ENCODE measurements at places on chromosomes 7 and 10. TPM values are rescaled to one million over a fixed set of nuclear protein-coding genes. Genes with fewer than 3 reads are reported as not detected.

- DNase-seq: no peak
Observed at GRCh38 chr7:45239486-45239885, 81.9 kb downstream of the RAMP3 start.

GRCh38 chr7:148291799-148292198 is 298.8 kb upstream of the C7orf33 start:
- no peak for DNase-seq

GRCh38 chr10:102421507-102421756 is 796 bp downstream of the FBXL15 start:
- no peak for DNase-seq

TAS2R4 gene
- polyA plus RNA-seq: 2.0 TPM

DNA sequence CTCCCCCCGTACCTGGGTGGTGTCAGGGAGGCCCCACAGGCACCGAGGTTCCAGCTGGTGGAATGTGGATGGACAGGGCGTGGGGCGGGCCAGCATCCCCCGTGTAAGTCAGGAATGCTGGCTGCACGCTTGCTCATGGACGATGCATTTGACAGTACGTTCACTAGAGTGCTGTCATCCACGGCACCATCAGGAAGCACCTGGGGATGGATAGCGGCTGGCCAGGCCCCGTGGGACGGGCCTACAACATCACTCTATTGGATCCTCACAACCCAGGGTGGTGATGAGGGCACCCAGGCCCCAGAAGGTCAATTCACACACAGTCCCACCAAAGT is 63.6 kb downstream of the INSIG1 start:
- DNase-seq: no peak

DNA sequence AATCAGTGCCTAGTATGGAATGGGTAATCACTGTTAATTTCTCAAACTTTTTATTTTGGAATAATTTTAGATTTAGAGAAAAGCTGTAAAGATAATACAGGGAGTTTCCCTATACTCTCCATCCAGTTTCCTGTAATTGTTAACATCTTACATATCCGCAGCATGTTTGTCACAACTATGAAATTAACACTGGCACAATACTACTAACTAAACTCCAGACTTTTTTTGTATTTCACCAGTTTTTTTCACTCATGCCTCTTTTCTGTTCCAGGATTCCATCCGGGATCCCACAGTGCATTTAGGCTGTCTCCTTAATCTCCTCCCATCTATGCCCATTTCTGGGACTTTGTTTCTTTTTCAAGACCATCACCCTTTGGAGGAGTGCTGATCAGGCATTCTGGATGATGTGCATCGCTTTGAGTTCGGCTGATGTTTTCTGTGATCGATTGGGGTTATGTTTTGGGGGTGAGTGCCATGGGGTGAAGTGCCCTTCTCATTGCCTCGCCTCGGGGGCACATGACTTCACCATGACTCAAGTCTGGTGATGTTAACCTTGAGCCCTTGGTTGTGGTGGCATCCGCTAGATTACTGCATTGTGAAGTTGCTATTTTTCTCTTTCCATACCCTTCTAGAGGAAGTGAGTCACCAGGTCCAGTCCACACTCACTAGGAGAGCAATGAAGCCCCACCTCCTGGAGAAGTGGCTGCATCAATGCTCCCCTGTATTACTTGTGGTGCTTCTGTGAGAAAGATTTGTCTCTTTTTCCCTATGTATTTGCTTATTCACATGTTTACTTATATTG is 43.9 kb upstream of the GRB10 start:
- DNase-seq: no peak

GRCh38 chr7:79787096-79787495 is 333.6 kb upstream of the MAGI2 start:
- no peak for DNase-seq

BAIAP2L1 gene
- polyA plus RNA-seq: 2.3 TPM

PVRIG gene
- polyA plus RNA-seq: 5.1 TPM

SLC29A4 gene
- 26.7 TPM for polyA plus RNA-seq

DNA sequence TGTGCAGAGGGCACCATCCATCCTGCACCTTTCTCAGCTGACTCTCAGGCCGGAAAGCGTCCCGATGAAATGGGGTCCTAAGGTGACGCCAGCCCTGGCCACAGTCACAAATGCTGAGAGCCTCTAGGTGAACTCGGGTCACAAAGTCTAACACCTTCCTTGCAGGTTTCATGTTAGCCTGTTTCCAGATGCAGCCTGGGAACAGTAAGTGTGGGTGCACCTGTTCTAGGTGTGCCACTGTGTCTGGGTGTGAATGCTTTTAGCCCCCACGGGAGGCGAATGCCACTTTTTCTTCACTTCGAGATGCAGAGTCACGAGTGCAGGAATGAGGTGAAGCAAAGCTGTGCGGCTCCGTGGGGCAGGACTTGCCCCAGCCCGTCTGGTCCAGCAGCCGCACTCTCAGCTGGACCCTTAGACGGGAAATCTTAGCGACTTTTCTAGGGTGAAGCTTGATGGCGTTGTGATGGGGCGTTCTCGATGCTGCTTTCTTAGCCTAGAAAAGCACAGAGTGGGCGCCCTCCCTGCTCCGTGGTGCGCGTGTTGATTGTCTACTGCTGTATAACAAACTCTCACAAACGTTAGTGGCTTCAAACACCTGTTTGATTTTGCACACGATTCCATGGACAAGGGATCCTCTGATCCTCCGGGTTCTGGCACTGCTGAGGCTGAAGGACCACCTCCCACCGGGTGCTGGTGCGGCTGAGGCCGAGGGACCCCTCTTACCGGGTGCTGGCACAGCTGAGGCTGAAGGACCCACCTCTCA is 13.6 kb upstream of the VIPR2 start:
- no peak for DNase-seq

GRCh38 chr7:153682628-153683027 is 369.6 kb upstream of the DPP6 start:
- DNase-seq: no peak

DNA sequence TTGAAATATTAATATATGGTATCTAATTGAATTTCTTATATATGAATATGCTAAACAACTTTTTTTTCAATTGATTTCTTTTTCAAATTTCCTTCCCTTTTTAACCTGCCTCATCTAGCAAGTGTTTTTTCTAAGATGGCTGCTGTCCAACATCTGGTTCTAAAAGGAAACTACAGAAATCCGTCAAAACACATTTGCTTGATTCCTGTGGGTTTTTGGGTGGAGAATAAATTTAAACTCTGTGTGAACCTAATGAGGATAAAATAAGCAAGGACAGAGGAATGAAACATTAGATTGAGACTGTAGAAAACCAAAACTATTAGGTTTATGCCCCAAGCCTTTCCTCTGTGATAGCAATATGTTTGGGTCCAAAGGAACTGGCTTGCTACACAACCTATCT is 75.5 kb upstream of the STARD3NL start:
- DNase-seq: no peak

DNA sequence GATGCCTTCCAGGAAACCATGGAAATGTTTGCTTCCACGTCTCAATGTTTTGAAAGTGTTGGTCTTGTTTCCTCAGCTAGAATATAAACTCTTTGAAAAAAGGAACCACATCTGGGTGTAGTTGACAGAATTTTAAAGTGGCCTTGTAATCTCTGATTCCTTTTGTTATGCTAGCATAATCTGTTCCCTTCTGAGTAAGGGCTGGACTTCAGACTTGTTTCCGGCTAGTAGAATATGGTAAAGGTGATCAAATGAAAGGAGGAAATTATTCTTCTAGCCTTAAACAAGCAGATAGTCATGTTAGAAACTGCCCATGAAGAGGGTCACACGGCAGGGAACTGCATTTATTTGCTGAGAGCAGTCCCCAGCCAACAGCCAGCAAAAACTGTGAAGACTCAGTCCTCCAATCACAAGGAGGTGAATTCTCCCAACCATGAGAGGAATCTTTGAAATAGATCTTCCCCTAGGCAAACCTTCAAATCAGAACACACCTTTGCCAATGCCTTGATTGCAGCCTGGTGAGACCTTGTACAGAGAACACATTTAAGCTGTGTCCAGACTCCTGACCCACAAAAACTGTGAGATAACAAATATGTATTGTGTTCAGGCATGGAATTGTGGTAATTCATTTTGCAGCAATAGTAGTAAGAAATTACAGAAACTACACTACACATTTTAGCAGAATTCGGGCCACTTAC is 316.9 kb upstream of the SP8 start:
- no peak for DNase-seq

DNA sequence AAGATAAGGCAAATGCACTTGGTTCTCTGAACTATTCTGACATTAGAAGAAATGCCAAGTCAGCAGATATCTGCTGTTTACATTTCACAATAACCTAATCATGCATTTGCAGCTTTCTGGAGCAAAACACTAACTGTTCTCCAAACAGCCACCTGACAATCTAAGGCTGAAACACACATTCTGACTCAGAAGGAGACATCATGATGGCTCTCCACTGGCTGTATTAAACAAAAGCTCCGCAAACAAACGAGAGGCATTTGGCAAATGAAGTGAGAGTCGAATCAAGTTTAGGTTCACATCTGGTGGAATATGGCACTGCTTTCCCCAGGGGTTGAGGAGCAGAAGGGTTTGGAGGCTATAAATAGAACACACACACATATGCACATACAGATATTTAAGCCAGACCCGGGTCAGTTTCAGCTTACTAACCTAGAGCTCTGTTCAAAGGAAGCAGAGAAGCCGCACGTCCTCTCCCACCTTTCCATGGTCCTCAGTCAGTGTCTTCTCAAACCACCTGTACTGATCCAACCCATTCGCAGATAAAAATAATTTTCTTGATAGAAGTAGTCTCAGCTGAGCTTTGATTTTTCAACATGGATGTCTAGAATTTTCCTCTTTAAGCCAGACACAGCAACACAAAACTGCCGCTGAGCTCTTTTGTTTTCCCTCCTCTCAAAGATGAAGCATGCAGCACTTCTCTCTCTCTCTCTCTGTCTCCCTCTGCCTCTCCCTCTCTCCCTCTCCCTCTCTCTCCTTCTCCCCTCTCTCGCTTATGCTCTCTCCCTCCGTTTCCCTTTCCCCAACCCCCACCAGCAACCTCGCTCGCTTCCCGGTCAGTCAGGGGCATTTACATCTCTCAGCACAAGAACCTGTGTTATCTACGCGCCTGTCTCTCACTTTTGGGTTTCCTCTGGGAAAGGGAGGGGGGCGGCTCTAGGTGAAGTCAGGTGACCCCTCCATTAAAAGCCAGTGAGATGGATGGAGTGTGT is 682.8 kb downstream of the MAGI2 start:
- no peak for DNase-seq

GRCh38 chr10:114780577-114781184 is 40.9 kb upstream of the FHIP2A start:
- no peak for DNase-seq

DNA sequence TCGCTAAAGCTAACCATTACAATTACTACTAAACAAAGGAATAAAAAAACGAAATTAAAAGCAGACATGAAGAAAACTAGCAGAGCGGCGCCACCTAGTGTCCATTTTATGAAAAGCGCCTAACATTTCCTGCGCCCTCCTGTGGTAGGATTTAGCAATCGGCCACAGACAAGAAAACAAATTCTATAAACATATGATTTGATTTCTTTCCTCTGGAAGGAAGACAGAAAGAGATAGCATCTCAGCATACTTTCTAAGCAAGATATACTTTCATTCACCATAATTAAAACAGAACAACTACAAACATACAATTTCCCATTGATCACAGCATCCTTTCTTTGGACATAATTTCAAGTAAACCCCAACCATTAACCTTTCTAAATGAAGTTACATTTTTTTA is 337.7 kb upstream of the NPVF start:
- DNase-seq: peak; percentile 65

DNA sequence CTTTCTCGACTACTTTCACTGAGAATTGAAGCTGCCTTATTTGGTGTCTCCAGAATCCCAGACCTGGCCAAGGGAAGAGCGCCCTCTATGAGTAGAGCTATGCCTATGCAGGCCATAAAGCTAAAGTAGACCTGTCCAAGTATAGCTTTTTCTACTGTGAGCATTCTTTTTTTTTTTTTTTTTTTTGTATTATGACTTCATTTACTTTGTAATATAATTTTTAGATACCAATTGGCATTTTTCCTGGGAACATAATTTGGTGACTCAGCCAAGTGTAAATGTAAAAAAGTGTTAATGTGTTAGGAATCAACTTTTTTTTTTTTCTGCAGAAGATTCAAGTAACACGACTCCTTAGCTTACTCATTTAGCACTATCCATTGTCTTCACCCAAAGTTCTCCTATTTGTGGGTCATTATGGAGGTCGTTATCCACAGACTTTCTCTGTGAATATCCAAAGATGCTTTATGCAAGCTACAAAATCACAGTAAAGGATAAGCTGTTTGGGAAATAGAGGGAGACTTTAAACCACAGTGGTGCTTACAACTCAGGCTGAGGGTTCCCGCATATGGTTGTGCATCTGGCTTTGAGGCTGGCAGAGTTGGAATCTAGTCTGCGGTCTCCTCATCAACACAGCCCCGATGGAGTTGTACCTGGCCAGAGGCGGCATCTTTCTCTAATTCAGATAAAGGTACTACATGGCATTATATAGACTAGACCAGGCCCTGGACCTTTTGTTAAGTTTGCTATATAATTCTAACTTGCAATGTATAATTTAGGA is 1040.2 kb upstream of the SORCS1 start:
- DNase-seq: peak; percentile 18

NUB1 gene
- polyA plus RNA-seq: 87.6 TPM

DNA sequence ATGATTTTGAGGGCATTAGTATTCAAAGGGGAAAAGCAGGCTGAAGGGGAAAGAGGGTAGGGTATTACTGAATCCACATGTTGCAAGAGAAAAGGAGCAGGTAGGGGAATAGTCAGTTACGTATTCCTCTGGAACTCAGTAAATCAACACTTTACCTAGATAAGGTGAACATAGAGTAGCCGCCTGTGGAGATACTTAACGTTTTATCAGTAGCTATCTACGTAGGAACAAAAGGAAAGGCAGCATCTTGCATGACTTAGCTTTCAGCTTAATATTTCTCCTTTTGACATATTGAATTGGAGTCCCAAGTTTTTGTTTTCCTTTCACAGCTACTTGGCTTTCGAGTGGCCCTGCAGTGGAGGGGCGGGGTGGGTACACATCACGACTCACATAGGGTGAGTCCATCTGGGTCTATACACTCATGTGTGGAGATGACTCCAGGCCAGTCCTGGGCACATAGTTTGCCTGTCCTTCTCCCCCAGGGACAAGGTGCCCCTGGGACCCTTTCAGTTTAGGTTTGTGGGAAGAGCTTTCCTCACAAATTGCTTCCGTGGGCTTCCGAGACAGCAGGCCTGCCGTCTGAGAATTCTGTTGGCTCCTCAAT is 48.1 kb downstream of the CCNY start:
- DNase-seq: no peak

GRCh38 chr7:157754416-157754790 is 417.6 kb downstream of the DNAJB6 start:
- DNase-seq: no peak
